NCI-H1930 (cell line): ENCODE measurements at places on chromosomes 12 and 14.

DNA sequence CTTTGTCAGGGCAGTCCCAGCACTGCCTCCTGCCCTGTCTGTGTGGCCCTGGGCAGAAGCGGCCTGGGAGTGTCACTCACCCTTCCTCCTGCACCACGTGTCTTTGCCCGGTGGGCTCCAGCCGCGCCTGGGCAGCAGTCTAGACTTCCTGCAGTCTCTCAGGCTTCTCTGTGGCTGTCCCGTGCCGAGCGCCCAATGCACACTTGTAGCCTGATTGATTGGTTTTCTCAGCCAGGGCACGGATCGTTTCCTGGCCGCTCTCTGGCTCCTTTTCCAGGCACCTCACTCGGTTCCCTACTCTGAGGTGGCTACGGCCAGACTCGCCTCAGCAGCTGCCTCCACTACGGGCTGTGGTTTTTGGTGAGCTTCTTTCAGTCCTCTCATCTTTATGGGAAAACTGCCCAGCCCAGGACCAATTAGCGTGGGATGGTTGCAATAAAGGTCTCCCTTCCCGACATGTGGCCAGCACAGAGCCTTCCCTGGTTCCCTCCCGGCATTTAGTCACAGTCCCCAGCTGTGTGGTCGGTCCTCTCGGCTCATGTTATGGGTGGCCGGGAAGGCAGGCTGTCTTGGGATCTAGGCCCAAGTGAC, 133.1 kb downstream of the CACNA1C start:
- no peak for DNase-seq

DNA sequence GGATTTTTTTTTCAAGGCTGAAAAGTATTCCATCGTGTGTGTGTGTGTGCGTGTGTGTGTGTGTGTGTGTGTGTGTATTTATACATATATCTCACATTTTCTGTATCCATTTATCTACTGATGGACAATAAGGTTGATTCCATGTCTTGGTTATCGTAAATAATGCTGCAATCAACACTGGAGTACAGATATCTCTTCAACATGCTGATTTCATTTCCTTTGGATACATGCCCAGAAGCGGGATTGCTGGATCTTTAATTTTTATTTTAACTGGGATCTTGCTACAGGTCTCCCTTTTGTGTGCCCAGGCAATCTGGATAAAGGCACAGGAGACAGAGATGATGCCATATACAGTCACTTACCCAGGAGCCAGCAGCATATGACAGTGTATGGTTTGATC, 338.1 kb downstream of the SOX5 start:
- DNase-seq: no peak

DNA sequence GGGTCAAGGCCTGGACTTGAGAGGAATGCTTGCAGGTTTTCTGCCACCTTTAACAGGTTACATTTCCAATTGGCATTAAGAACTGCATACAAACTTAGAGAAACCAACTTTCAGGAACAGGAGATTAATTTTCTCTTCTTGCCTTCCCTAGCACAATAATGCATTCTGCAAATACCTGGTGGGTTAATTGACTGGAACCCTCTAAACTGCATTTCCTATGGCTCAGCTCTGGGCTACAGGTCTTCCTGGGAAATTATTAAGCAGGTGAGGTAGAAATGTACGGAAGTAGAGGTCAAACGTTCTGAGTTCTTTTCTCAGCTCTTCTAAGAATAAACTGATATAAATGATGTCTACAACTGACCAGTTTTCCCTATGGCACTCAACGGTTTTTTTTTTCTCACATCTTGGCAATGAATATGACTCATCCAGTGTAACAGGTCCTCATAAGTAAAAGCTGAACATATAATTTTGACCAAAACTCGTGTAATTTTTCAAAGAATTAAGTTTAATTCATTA, 144.9 kb upstream of the PELI2 start:
- no peak for DNase-seq

GRCh38 chr14:99564256-99564925, 39.6 kb downstream of the CCDC85C start:
- DNase-seq: peak; percentile 12

DNA sequence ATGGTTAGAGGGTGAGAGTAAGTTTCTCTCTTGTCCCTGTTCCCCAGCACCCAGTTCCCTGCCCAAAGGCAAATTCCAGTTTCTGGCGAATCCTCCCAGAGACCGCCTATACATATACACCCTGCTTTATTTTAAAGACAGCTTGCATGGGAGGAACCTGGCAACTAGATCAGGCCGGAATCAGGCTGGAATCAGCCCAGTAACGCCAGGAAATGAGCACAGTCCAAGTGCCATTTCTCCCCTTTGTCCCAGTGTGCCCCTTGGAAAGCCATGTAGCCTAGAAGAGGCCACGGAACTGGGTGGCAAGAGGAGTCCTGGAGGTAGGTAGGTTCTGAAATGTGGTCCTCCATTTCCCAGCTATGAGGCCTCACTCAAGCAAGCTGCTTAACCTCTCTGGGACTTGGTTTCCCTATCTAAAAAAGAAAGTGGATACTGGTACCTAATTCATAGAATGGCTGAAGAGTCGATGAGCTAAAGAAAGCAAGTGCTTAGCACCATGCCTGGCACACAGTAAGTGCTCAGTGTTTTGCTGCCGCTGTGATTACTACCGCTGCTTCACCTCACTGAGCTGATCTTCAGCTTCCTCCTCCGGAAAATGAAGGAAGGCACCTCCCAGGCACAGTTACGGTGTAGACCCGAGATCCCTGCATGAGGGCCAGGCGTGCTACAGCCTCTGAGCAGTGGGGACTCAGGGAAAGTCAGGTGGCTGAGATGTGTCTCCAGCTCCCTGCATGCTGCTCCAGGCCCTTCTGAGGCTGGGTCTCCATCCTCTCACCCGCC, 36.4 kb downstream of the PITPNM2 start:
- no peak for DNase-seq

GRCh38 chr14:69270795-69271708, 11.1 kb downstream of the GALNT16 start:
- no peak for DNase-seq

- no peak for DNase-seq
These were observed 234.8 kb downstream of the ALG10 start for GRCh38 chr12:34257093-34257492.
